ENCODE measurements at places on chromosomes 7 and 10.

DNA sequence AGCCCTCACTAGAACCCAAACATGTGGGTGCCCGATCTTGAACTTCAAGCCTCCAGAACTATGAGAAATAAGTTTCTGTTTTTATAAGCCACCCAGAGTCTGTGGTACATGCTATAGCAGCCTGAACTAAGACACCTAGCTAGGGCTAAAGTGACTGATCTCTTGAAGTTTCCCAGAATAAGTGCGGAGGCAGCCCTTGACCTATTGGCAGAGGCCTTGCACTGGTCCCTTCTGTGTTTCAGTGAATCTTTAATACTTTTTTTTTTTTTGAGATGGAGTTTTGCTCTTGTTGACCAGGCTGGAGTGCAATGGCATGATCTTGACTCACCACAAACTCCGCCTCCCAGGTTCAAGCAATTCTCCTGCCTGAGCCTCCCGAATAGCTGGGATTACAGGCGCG lies 85.1 kb downstream of the SVOPL start:
- no peak for DNase-seq

- no peak for DNase-seq
Observed at GRCh38 chr7:146096994-146097393, 19.6 kb upstream of the CNTNAP2 start.

DNA sequence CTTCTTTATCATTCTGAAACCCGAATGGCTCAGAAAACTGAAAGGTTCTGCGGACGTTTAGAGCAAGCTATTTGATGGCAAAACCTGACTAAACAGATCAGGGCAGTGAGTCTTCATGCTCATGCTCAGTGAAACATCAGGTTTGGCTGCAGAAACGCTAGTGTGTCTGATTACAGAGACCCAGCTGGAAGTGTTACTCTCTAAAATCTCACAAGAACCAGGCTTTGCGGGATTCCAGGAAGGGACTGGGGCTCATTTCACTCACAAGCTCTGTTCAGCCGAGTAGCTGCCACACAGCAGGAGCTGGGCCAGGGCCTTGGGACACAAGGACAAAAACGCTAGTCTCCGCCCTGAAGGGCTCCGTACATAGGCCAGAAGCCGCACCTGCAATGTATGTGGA lies 2.9 kb downstream of the PITRM1 start:
- DNase-seq, result no peak

DNA sequence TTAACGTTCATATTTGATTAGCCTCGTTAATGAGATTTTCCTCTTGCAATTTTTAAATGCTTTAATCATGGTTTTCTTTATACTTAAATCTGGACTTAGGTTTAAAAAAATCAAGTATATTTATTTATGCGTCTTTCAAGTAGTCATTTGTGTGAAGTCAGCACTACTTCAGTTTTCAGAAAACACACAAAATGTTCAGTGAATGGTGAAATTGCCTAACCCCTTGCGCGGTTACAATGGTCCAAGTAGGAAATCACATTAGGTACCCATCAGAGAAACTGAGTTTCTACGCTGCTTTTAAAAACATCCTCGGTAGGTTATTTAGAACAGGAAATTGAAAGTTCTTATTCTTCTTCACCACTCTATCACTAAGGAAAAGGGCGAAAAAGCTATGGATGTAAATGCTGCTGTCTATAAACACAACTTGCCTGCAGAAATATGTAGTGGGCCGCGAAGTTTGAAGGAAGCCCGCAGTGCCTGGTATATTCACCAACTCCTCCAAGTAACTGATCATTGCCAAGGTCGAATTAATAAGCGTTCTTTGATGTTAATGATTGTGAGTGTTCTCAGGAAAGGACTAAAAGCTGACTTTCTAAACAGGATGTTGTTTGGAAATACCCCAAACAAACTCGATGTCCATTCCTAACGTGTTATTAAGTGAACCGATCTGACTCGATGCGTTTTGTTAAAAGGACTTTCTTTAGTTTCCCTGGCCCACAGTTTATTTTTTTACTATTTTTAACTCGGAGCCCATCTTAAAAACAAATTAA lies 1.0 kb downstream of the SYPL1 start:
- DNase-seq, result peak; percentile 30

- DNase-seq, result no peak
Observed at GRCh38 chr7:139937715-139938114, 108.7 kb downstream of the TBXAS1 start.

GRCh38 chr7:51647931-51648351 lies 331.3 kb upstream of the COBL start:
- DNase-seq, result no peak

GRCh38 chr7:91892099-91892705 lies 11.7 kb upstream of the MTERF1 start:
- no peak for DNase-seq

- no peak for DNase-seq
Observed at GRCh38 chr10:83649471-83649870, 489.8 kb upstream of the GHITM start.

- no peak for DNase-seq
Observed at GRCh38 chr10:124696446-124697392, 47.5 kb downstream of the FAM53B start.

GRCh38 chr7:141500608-141501007 lies 50.6 kb upstream of the AGK start:
- no peak for DNase-seq

GRCh38 chr10:77555591-77556212 lies 81.9 kb downstream of the KCNMA1 start:
- no peak for DNase-seq

- DNase-seq, result no peak
Observed at GRCh38 chr10:116207690-116208089, 65.3 kb downstream of the GFRA1 start.

GRCh38 chr10:16001581-16001980 lies 141.3 kb upstream of the MINDY3 start:
- DNase-seq, result no peak

DNA sequence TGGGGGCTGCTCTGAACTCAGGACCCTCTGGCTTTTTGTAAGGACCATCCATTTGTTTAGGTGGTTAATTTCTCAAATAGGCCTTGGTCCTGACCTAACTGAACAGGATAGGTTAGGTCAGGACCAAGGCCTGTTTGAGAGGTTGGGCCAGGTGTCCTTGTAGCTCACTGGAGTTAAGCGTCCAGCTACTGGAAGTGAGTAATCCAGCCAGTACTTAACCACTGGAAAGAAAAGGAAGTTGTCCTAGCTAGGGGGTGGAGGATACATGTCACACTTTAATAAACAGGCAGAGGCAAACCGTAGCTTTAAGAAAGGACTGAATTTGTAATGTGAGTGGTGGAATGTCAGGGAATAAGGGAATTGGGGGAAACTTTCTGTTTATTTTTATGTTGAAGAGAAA lies 96.0 kb downstream of the GPR85 start:
- DNase-seq, result no peak

- DNase-seq, result no peak
Observed at GRCh38 chr7:68805159-68805558, 793.1 kb upstream of the AUTS2 start.

- no peak for DNase-seq
Observed at GRCh38 chr7:78792006-78792405, 661.5 kb downstream of the MAGI2 start.

- DNase-seq, result no peak
Observed at GRCh38 chr7:106126170-106126938, 14.2 kb upstream of the SYPL1 start.

DNA sequence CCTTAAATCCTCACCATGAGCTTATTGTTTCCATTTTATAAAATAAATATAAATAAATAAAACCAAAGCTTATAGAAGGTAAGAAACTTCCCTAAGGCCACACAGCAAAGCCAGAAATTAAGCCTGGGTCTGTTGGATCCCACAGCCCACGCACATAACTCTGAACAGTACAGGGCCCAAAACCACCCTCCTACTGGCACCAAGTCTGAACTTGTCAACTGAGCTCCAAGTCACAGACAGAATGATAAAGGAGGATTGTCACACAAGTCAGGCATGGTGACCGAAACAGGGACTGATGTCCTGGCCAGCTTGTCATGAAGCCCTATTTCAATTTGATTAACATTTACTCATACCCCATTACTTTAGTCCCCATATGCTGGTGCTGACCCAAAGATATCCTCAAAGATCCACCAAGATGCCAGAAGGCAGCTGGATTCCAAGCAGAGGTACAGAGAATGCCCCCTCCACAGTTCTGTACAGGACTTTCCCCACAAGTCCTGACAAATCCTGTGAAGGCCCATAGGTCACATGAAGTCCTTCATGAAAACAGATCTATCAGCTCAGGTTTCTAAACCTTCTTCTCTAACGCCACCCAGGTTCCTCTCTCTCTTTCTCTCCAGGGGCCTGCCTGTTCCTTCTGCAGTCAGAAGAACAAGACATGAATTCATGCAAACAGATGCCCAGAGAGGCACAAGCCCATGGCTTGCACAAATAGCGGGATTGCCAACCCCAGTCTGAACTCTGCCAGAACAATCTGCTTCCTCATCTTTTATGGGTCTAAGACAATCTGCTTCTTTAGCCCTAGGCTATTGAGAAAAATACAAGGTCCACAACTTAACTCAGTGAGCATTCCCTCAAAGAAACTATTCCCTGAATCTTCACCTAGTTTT lies 60.9 kb downstream of the GLI3 start:
- DNase-seq, result no peak

- DNase-seq, result no peak
Observed at GRCh38 chr7:131681961-131682360, 125.5 kb upstream of the PODXL start.

- DNase-seq, result no peak
Observed at GRCh38 chr10:108358912-108359311, 1194.4 kb upstream of the SORCS1 start.

DNA sequence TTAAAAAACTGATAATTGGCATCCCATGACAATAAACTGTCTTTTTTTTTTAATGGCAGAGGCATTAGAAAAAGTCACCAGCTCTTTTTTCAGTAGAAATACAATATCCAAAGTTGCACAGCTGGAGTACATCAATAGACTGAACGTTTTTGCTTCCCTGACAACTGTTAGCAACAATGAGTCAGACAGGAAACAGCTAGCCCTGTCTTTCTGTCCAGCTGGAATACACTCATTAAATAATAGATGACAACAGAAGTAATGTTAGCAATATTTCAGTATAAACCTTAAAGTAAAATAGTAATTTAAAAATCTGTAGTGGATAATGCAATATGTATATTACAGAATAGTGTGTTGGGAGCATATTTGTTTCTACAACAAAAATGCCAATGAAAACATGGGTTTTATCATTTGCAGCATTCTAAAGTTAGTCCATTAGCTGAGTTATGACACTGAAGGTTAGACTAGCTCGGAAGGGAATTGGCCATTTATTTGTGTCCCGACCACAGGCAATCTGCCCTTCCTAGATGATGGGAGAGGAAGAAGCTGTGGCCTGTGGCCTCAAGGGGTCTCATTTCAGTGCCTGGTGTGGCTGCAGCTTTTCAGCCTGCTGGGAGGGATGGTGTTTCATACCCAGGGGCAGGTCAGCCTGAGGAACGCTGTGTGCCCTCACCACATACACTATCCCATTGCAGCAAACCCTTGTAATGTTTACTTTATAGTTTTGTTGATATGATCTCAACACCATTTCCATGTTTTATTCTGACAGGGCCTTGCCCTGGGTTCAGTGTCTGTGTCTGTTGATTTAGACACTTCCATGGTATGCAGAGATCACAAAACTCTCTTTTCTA lies 173.3 kb downstream of the SLC16A9 start:
- peak; percentile 3 for DNase-seq

GRCh38 chr7:40192036-40192435 lies 57.2 kb downstream of the SUGCT start:
- DNase-seq, result no peak

DNA sequence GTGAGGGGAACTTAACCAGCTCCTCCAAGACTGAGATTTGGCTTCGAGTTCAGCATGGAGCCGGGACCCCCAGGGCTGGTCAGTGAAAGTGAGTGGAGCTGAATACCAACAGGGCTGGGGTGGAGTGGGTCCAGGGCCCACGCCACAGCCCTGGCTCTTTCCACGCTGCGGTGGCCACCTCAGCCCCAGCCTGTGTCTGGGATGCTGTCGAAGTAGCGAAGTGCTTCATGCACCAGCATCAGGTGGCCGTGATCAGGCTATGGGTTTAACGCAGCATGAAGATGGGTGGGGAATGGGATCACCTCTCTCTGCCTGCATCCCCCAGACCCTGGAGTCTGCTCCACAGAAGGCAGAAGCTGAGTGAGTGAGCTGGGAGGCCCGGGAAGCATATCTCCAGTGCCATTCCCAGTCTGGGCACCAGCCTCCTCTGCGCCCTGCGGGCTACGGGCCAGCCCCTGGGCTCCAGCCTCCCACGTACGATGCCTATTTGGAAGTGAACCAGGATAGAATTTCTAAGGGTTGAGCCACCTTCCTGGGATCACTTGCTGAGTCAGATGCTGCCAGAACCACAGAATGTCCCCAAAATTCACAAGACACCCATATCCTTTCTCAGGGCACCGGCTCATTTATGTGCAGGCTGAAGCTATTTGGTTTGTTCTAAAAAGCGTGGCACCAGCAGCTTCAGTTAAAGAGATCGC lies 131.1 kb upstream of the CHST15 start:
- DNase-seq, result no peak

GRCh38 chr10:33803248-33803647 lies 468.8 kb upstream of the NRP1 start:
- no peak for DNase-seq

DNA sequence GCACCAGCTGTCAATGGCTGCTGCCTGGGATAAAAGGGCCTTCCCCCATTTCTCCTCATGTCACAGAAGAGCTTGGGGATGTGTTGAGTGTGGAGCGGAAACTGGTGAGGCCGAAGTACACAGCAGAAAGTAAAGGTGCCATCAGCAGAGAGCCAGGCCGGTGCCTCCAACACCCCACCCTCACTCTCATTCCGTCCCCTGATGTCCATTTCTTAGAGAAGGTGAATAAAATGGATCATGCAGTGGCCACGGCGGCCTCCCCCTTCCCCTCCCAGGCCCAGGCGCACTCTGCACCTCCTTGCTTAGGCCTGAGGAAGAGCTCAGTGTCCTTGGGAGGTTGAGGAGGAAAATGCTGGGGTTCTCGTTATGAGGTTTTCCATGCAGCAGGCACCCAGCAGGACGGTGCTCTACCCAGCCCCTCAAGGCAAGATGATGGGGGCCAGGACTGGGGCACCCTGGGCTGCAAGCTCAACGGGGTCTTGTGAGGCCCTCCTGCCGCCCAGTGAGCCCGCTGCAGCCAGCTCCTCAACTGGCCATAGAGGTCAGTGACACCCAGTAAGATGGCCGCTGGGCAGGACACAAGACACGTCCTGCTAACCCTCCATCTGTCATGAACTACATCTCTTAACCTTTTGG lies 163.9 kb downstream of the ADARB2 start:
- no peak for DNase-seq

- no peak for DNase-seq
Observed at GRCh38 chr7:19215412-19215811, 70.2 kb upstream of the FERD3L start.

DNA sequence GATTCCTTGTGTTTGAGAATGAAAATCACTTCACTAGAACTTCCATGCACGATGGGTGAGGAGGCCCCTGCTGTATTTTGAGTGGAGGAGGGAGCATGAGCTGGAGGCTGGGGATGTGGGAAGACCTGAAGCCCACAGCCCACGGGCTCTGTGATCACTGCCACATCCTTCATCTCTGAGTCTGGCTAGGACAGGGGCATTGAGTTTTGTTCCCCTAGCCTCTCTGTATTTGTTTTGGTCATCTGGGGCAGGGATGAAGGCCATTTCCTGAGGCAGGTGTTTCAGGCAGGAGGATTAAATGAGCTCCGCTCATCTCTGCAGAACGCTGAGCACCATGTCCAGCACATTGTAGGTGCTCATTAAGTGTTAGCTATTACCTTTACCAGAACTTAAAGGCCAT lies 293.6 kb downstream of the GLRX3 start:
- no peak for DNase-seq
